ENCODE measurements at places on chromosomes 7 and 10.

DNA sequence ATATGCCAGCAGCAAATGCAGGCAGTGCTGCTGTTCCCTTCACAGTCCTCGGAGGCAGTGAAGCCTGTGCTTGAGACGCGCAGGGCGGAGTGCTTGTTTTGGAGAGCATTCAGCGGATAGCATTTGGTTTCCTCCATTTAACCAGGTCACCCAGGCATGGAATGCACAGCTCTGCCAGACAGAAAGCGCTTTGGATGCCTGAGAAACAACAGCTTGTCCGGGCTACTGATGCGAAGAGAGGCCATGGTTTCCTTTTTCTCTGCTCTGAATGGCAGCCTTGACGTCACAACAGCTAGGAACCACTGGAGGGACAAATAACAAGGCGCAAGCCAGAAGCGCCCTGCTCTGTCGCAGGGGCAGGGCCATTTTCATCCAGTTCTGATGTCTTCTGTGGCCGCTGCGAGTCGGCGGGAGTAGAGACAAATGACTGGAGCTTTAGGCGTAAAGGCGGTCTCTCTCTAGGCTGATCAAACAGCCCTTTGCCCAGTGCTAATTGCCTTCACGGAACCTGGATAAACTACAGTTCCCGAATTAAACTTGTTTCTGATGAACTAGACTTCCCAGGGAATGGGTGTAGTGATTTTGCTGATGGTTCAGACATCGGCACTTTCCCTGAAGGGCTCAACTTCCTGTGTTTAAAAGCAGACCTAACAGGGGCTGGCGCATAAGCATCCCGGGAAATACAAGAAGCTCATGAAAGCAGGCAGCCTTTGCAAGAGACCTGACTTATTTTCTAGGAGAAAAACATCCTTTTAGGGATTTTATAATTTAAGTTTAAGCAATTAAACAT, 187.6 kb upstream of the KLF14 start:
- no peak for DNase-seq

DNA sequence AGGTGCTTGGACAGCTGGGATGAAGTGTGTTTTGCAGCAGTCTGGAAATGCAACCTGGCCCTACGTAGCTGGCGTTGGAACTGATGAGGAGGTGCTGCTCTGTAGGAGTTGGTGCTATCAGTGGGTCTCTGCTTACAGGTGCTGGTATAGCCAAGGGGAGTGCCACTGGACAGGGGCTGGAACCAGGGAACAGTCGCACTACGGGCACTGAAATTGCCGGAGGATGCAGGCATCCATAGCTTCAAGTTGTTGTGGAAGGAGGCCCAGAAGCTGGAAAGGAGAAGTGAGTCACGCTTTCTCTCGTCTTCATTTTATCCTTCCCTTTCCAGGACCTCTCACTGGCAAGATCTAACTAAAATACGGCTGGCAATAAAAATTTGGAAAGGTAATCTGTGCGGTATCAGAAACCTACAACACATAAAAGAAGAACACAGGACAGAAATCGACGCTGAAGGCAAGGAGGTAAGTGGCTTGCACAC, 25.8 kb downstream of the MACC1 start:
- no peak for DNase-seq

DNA sequence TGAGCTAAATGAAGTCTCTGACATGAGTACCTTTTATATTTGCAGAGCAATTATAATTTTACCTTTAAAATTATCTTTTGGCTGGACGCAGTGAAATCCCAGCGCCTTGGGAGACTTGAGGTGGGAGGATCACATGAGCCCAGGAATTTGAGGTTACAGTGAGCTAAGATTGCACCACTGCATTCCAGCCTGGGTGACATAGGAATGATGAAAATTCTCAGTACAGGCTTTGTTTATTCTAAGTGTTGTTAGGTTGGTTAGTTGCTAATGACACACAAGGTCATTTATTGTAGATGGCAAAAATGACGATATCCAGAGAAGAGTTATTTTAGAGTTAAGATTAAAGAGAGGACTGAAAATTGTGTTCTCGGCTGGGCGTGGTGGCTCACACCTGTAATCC, 87.6 kb downstream of the XRCC2 start:
- no peak for DNase-seq

DNA sequence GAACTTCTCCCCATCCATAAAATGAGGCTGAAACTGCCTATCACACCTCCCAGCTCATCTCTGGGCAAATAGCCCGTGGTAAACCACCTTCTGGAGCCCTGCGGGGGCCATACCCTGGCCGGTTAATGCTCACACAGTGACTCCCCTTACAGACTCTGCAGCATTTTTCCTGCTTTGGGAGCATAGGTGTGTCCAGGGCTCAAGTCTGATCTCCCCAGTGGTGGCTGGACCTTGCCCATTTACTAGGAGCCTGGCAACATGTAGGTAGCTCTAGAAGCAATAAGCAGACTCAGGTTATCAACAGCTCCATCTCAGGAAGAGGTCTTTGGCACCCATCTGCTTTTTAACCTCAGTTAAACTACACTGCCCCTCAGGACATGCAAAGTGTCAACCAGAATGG, 5.5 kb upstream of the CDHR1 start:
- no peak for DNase-seq

GRCh38 chr7:596819-597182, 77.2 kb upstream of the PDGFA start:
- DNase-seq = no peak

DNA sequence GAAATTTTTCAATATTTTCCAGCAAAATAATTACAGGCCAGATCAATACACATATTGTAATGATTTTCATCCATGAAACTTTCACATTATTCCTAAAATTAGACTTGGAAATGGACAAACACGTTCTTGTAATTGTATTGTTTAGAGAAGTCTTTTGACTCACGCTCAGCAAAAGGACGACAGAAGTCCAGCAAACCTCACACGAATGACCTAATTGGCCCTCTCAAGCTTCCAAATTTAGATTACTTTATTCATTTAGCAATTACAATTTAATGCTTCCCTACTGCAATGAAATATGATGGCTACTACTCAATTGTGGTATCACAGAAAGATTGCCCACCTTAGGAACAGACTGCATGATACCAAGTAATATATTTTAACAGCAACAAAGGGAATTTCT, 702.2 kb downstream of the MAGI2 start:
- DNase-seq = no peak

- no peak for DNase-seq
Measured at GRCh38 chr7:98281757-98282606, 496 bp downstream of the BRI3 start.

GRCh38 chr10:43156590-43157341, 18.5 kb downstream of the CSGALNACT2 start:
- DNase-seq = no peak

DNA sequence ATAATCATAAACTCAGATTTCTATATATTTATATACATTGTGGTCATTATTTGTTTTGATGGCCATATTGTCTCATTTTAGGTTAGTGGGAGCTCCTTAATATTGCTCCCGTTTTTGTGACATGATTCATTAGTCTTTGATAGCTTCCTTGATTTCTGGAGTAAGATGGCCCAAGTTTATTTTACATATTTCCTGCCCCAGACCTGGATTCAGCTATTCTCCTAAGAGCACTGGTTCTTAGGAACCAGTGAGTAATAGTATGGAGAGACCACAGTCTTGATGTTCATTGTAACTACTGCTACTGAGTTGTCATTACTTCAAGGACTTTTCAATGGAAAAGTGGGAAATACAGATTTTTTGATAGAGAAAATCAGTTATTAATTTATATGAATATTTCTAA, 6.0 kb downstream of the TFPI2 start:
- DNase-seq = no peak

DNA sequence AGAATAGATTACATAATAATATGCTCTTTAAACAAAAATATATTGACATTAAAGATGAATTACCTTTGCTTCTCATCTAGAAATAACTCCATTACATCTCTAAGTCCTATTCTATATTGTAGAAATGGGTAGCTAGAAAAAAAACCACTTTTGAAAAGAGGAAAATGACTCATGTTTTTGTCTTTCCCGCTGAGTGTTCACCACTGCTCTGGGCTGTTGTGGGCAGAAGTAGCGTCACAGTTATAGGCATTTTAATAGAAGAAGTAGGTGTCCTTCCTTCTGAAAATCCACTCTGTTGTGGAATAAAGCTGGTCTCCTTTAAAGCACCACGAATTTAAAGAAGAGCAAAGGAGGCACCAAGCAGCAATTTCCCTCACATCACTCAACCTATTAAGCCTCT, 117.6 kb upstream of the NFE2L3 start:
- DNase-seq = no peak

DNA sequence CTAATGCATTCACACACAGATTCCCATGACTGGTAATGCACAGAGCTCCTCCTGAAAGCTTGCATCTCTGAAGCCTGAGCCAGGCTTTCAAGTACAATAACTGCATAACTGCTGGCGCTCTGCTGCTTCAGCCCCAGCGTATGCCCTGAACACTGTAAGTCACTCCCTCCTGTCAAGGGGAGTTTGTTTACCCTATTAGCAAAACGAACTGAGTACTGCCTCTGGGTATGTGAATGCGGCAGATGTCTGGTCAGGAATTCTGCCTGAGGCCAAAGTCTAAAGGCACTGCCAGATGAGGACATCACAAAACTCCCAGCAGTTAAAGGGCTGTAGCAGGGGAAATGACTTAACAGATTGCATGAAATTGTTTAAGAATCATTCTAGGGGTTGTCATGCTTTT, 97.7 kb downstream of the NRCAM start:
- peak; percentile 88 for DNase-seq

DNA sequence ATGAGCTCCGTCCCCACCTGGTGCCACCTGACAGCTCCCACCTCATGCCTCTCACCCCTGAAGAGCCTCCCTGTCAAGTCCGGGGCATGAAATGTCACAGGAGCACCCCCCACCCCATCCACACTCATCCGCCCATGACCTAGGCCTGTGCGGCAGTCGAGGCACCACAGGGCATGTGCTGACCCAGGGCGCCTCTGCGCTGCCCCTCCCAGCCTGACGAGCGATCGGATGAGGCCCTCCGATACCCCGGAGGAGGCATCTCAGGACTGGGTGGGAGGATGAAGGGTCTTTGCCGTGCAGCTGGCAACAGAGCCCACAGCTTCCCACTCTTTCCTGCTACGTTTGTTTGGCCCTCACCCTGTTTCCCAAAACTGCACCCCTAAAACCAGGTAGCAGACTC, 184.4 kb upstream of the TCERG1L start:
- DNase-seq = no peak

- DNase-seq = no peak
Measured at GRCh38 chr7:91085175-91085574, 179.1 kb upstream of the FZD1 start.

DNA sequence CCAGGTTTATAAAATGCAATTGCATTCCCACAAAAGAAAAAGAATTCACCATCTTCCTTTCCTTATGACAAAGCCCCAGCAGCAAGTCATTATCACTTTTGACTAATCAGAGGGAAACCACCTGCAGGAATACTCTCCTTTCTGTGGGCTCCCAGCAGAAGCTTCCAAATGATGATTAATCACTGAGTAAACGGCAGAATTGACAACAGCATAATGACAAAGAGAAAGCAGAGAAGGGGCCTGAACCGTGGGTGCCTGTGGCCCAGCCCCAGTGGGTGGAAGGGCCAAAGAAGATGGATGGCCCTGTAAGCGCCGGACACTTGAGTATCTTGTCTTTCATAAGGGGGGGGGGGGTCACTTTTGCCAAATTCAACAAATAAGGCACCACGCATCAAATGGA, 152.4 kb upstream of the NRBF2 start:
- no peak for DNase-seq

GRCh38 chr10:49542353-49542752, 3.4 kb upstream of the ERCC6 start:
- no peak for DNase-seq

- DNase-seq = no peak
Measured at GRCh38 chr10:12212454-12212853, 16.5 kb downstream of the CDC123 start.

DNA sequence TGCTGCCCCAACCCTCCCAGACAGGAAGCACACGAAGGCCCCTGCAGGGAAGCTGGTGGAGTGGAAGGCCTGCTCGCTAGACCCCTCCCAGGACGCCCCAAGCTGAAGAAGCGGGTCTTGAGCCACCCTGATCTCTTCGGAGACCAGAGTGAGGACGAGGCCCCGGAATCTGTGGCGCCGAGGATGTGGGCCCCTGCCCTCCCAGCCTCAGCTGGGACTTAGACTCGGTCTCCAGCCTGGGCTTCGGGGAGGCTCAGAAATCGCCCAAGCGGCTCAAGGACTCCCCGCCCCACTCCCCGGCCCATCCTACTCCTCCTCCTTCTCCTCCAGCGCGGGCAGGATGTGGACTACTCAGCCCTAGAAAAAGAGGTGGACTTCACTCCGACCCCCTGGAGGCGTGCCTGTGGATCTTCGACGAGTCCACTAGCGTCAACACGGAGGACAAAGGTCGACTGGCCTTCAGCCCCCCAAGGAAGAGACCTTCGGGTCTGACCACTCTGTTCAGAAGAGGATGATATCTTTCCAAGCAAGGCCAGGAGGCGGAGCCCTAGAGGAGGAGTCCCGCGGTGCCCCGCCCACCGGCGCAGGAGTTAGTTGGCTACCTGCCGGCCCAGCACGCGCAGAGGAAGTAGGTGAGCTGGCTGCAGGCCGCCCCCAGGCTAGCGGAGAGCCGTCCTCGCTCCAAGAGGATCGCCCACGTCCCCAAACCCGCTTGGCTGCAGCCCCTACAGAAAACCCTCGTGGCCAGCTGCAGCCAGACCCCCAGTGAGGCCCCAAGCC, 21.9 kb upstream of the LANCL2 start:
- no peak for DNase-seq

GRCh38 chr10:33120700-33121099, 162.7 kb upstream of the ITGB1 start:
- DNase-seq = no peak

GRCh38 chr7:79352323-79352722, 101.1 kb downstream of the MAGI2 start:
- DNase-seq = no peak

DNA sequence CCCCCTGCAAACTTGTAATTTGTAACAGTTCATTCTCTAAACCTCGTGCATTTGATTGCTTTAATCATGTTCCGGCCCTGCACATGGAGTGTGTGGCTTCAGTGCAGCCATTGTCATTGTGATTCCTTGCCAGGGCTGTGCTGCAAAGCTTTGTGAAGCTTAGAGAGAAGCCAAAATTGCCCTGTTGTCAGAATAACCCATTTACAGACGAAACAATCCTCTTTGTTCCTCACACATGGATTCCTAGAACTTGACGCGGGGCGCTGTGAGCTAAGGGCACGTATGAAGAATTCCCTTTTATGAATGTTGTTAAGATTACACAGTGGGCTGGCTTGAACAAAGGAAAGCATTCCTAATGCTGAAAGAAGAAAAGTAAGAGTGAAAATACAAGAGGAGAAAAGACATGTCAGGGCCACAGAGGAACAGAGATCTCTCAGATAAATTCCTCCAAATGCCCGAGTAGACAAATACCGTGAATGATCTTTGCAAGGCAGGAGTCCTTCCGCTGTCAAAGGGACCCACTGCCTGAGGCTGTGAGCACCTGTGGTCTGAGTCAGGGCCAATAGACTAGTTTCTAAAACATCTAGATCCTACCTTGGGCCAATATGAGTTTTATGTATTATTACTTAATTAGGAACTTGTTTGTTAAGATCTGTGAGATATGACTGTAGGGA, 205.4 kb upstream of the C7orf33 start:
- no peak for DNase-seq

GRCh38 chr10:42574336-42574735, 64.0 kb downstream of the ZNF33B start:
- no peak for DNase-seq
